CD8-positive, alpha-beta memory T cell (primary cell): ENCODE measurements at places on chromosomes 11 and 22. TPM values are rescaled to one million over a fixed set of nuclear protein-coding genes. Genes with fewer than 3 reads are reported as not detected.

CHRNA10 gene
- total RNA-seq = 1.1 TPM

GPHA2 gene
- not detected for total RNA-seq

- H3K36me3 ChIP-seq = no peaks in the 10 kb centered on the region
- H3K27me3 ChIP-seq = no peaks in the 10 kb centered on the region
- no peak for DNase-seq
- H3K4me3 ChIP-seq = no peak overlapping the region
Measured at GRCh38 chr11:2538951-2539350, 94.1 kb downstream of the KCNQ1 start.

GRCh38 chr11:45087086-45087899 is 59.1 kb upstream of the PRDM11 start:
- H3K36me3 ChIP-seq = no peaks in the 10 kb centered on the region
- no peak overlapping the region for H3K27ac ChIP-seq
- no peaks in the 10 kb centered on the region for H3K27me3 ChIP-seq
- H3K4me1 ChIP-seq = peaks cover 40% of the 10 kb centered on the region
- DNase-seq = no peak

DNA sequence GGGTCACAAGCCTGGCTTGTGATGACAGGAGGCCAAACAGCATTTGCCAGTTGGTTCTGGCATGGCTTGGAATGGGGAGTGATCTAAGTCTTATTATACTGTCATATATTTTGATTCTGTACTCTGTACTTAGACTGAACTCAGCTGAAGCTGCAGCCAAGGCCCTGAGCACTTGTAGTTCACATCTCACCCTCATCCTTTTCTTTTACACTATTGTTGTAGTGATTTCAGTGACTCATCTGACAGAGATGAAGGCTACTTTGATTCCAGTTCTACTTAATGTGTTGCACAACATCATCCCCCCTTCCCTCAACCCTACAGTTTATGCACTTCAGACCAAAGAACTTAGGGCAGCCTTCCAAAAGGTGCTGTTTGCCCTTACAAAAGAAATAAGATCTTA is 843 bp downstream of the OR56B1 start:
- H3K4me3 ChIP-seq = no peak overlapping the region
- no peaks in the 10 kb centered on the region for H3K36me3 ChIP-seq
- DNase-seq = no peak
- H3K27ac ChIP-seq = no peak overlapping the region
- H3K27me3 ChIP-seq = no peaks in the 10 kb centered on the region
- H3K4me1 ChIP-seq = no peaks in the 10 kb centered on the region

DNA sequence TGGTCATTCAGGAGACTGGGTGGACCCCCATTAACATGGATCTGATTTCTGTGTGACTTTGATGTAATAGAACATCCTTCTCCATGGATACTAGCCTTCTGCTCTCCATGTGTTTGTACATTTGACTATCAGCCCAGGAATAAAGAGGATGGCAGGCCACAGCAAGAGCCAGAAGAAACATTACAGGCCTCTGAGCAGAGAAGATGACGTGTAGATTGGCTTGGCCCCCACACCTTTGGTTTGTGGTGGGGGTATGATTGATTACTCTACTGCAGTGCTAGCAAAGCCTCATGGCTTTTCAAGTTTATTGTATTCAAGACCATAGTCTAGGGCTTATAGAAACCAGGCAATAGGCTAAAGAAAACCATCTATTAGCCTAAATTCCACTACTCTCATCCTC is 77.0 kb downstream of the GRAMD1B start:
- H3K27ac ChIP-seq = no peak overlapping the region
- no peak overlapping the region for H3K4me3 ChIP-seq
- no peaks in the 10 kb centered on the region for H3K36me3 ChIP-seq
- no peaks in the 10 kb centered on the region for H3K27me3 ChIP-seq
- no peak for DNase-seq

DNA sequence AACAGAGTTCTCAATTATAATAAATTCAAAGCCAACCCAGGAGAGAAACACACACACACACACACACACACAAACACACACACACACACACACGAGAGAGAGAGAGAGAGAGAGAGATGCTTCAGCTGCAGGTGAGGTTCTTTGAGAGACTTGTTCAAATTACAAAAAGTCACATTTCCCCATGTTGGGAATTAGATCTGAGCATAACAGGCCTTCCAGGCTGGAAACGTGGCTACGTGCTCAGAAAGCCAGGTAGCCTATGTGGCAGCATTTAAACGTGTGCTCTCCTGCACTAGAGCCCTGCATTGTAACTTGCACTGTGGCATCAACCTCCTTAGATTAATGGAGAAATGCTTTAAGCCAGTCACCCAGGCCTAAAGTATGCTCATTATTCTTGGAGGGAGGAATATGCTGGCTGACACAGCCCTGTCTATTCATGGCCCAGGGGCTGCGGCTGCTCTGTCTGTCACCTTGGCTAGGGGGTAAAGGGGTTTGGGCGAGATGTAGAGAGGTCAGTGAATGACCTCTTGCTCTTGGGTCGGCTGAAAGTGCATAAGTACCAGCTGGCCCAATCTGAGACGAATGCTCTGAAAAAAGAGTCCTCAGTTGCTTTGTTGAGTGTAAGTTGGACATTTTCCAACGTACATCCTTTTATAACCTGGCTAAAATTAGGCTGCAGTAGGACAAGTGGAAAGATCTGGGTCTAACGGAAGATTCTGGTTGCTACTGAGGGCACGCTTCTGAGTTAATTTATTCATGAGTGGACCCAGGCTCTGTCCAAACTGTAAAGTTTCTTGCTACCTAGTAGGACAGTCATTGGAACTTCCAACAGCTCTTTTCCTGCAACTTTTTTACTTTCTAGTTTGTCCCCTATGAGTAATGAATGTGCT is 171.1 kb upstream of the SEZ6L start:
- no peaks in the 10 kb centered on the region for H3K27me3 ChIP-seq
- no peak for DNase-seq
- no peaks in the 10 kb centered on the region for H3K4me1 ChIP-seq
- no peaks in the 10 kb centered on the region for H3K36me3 ChIP-seq
- no peak overlapping the region for H3K4me3 ChIP-seq

DNA sequence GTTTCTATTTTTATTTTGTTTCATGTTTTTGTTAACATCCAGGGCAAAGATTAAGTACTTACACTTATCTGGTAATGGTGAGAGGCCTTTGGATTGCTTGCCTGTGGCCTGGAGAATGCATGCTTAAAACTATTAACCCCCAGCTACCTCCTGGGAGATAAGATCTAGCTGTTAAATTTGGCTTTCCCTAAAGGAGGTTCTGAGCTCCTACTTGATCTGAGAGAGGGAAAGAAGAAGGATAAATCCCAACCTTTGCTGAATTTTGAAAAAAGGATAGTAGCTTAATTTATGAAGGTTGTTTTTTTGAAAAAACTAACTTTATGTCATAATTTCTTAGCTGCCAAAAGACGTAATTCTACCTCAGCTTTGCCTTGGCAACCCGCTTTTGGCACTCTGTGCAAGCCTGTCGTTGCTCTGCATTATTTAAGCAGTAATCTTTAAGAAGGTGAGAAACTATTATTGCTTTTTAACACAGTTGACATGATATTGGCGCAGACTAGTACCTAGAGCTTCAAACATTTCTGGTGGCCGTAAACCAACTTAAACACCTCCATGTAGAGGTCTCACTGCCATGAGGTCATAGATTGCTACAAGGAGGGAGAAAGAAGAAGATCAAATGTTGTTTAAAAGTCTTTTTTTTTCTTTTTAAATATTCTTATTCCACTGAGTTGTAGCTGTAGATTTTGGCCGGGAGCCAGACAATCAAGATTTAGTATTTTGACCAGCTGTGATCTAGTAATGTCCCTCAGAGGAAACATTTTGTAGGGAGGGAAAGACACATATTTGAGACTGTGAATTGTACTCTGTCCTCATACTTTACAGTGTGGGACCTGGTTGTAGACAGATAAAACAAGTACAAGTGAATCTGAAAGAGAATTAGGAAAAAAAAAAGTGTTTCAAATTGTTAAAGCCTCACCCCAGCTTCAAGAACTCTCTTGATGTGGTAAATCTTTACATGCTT is 74.4 kb downstream of the WNT11 start:
- no peaks in the 10 kb centered on the region for H3K36me3 ChIP-seq
- H3K4me1 ChIP-seq = peaks cover 16% of the 10 kb centered on the region
- no peak for DNase-seq
- H3K4me3 ChIP-seq = no peak overlapping the region
- no peaks in the 10 kb centered on the region for H3K27me3 ChIP-seq
